ENCODE measurements at places on chromosomes 6 and 20. TPM values are rescaled to one million over a fixed set of nuclear protein-coding genes. Genes with fewer than 3 reads are reported as not detected.

Gene C20orf96
- 0.64 TPM for total RNA-seq

Gene LBP
- total RNA-seq = not detected

Gene SAYSD1
- 9.0 TPM for total RNA-seq

Gene BPI
- not detected for total RNA-seq

Gene CD109
- 27.4 TPM for total RNA-seq

Gene GNMT
- not detected for total RNA-seq

Gene CALHM4
- total RNA-seq = under 0.01 TPM

Gene CPNE5
- total RNA-seq = not detected

Gene PCNA
- total RNA-seq = 60.8 TPM

Gene CPXM1
- total RNA-seq = not detected

Gene DDAH2
- total RNA-seq = 14.5 TPM

Gene ELOVL2
- under 0.01 TPM for total RNA-seq

Gene PLEKHG1
- 10.5 TPM for total RNA-seq

Gene SLC22A16
- total RNA-seq = not detected

Gene TTLL9
- under 0.01 TPM for total RNA-seq

Gene FILIP1
- under 0.01 TPM for total RNA-seq

All from bronchial epithelial cell (primary cell).